ENCODE measurements at places on chromosomes 6 and 20.

DNA sequence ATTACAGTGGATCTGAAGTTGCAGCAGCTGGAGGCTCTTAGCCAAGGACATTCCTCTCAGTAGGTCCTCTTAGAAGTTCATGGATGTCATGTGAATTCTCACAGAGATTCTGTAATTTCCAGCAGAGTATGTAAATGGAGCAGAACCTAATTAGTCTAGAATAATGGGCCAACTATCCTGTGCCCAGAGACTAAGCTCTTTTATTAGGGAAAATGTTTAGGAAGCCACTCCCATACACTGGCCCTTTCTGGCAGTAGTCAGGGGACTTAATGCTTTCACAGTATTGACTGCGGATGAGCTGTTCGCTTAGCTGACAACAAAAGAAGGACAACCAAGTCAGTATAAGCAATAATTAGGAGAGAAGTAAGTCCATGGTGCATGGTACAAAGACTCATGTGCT is 43.8 kb upstream of the KIF16B start:
- no peak for DNase-seq

DNA sequence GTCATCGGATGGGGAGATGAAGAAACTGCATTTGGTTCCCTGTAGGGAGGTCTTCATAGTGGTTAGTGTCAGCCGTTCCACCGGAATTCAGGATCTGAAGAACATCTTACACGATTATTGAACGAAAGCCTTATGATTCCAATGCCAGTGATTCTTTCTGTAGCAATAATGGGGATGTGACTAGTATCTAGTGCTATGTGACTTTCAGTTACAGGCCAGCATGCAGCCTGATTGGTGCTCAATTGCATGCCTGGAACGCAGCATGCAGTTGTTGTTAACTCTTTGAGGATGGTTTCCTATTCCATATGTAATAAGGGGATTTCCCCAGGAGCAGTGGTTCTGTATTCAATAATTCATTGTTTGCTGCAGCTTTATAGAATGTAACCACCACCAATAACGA is 71.6 kb upstream of the SLC22A1 start:
- DNase-seq = peak; percentile 19

GRCh38 chr20:12012241-12013222 is 94.8 kb downstream of the BTBD3 start:
- peak; percentile 51 for DNase-seq

GRCh38 chr20:43894491-43894890 is 20.2 kb upstream of the TOX2 start:
- DNase-seq = no peak

- no peak for DNase-seq
Observed at GRCh38 chr6:165936660-165937059, 231.0 kb downstream of the TBXT start.

DNA sequence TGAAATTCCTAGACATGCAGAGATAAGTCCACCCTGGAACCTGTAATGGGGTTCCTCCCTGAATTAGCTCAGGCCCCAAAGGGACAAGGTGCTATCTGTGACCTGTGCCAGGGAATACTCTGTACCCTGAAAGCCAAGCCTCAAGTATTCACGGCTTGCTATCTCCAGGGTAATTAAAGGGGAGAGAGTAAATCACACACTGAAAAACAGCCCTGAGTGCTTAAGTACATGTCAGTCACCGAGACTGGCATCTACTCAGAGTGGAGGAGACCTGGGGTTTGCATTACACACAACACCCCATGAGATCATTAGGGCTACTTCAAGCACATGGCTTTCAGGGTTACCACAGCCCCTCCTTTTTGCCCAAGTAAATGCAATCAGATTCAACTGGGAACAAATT is 188.1 kb downstream of the CD83 start:
- DNase-seq = no peak

GRCh38 chr6:64224819-64225218 is 589.2 kb downstream of the PHF3 start:
- no peak for DNase-seq

DNA sequence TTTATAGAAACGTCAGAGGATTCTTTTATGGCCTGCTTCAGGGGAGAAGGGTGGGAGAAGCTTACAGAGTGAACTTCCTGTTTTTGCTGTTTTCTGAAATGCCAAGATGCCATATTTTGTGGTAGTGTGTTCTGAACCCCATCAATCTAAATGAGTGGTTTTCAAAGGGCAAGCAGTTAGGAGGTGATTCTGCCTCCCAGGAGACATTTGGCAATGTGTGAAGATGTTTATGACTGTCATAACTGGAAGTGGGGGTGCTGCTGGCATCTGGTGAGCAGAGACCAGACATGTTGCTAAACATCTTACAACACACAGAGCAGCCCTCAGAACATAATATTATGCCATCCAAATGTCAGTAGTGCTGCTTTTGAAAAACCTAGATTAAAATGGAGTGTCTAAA is 6.0 kb upstream of the PRL start:
- DNase-seq = peak; percentile 20

DNA sequence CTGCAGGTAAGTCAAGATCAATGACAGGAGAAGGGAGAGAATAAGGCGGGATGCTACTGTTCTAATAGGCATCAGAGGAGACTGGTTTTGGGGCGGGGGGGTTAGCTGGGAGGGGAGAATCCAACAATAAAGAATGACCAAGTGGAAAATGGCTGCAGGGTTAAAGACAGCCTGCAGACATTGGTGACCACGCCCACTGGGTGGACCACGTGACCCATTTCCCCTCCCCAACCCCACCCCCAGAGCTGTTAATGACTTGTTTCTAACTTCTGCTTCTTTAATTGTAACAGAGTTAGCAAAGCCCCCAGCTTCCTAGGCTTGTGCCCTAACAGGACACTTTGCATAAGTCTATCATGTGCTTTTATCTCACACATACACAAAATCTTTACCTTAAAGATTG is 344.5 kb downstream of the KIF16B start:
- DNase-seq = no peak

DNA sequence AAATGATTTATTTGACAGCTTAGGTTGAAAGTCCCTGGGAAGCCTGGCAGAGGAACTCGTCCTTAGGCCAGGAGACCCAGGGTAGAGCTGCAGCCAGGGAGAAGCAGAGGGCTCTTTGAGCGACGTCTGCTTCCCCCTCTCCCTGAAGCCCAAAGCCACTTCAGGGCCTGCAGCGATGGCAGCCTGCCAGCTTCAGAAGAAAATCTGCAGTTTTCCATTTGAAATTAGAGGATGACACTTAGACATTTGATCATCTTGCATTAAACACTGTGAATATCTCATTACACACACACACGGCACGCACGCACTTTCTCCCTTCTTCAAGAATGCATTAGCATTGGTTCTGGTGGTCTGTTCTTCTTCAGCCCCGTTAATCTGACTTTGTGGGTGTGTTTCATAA is 96.5 kb downstream of the PLEKHG1 start:
- no peak for DNase-seq

- DNase-seq = peak; percentile 37
Observed at GRCh38 chr6:44223319-44224028, at the start of gene SLC29A1. Gene SLC29A1, plus strand, starts transcription at chr6:44223595. Its CDS starts 3,719 bp downstream, at chr6:44227314.

- DNase-seq = no peak
Observed at GRCh38 chr6:145260484-145261175, 474.7 kb downstream of the EPM2A start.

DNA sequence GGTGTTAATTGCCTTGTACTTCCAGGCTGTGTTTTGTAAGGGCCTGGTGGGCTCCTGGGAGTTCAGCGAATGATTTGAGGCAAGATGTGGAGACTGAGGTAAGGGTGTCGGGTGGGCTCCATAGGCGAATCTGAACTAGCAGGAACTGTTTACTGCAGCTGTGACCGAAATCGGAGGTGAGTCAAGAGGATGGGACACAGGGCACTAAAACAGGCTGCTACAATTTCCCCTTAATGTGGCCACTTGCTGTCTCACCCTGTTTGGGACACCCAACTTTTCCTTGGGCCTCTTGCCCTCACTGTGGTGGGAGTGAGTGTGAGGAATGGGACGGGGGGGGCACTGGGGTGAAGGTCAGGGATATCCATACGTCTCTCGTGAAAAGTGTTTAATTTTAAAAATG is 53.9 kb upstream of the MCUR1 start:
- DNase-seq = no peak

DNA sequence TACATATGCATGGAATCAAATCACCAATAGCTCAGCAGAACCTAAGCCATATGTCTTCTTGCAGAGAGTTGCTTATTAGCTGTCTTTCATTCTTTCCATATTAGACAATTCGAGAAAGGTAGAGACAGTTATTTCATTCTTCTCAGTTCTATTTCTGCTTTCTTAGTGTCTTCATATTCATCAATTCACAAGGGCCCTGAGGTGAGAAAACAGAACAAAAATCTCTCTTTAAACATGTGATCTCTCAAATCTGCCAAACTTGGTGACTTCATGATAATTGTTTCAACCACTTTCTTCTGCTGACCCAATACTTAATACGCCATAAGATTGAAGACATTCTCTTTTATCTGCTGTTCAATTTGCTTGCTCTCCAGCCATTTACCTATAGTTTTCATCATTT is 229.7 kb upstream of the MARCKS start:
- DNase-seq = no peak

DNA sequence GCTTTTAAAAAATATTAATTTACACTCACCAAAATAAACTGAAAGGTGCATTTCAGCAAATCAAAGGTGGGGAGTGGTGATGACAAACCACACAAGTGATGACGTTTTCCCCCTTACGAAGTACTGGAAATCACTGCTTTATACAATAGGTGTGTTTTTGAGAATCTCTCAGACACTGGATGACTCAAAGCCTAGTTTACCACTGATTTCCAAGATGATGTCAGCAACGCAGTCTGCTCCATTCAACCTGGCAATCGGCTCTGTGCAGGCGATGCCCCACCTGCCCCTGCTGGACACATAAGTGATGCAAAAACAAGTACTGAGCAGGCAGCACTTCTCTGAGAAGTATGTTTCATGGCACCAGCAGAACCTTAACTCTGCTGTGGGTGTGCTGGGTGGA is 114.4 kb downstream of the SOD2 start:
- DNase-seq = no peak

DNA sequence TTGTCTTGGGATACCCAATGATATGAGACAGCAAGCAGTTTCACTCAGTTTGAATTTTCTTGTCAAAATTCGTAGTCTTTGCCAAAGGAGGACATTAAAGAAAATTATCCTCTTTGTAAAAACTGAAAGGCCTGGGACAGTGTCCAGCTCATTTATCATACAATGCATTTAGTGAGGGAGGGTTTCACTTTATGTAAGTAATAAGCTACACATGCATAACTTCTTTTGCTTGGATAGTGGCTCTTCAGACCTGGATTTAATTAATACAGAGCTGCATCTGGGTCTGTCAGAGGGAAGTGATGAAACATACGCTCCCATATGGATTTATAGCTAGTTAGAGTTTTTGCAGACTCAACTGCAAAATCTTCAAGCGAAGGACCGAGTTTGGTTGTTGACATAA is 175.6 kb downstream of the PHACTR1 start:
- no peak for DNase-seq

- DNase-seq = no peak
Observed at GRCh38 chr6:50978380-50979170, 159.9 kb downstream of the TFAP2B start.

DNA sequence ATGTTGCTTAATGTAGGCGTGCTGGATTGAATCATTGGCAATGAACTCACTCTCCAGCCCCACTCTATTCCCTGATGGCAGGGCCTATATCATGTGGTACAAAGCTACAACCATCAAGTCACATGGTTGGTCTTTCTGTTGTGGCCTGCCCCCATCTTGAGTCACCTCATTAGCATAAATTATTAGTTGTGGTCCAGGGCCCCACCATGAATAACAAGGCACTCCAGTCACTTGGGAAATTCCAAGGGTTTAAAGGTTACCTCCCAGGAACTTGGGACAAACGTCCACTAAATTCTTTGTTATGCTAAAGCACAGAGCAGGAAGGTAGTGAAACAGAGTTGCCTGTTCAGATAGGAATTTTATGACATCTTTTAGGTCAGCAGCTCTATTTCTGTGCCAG is 193.7 kb downstream of the SLC35F1 start:
- no peak for DNase-seq

DNA sequence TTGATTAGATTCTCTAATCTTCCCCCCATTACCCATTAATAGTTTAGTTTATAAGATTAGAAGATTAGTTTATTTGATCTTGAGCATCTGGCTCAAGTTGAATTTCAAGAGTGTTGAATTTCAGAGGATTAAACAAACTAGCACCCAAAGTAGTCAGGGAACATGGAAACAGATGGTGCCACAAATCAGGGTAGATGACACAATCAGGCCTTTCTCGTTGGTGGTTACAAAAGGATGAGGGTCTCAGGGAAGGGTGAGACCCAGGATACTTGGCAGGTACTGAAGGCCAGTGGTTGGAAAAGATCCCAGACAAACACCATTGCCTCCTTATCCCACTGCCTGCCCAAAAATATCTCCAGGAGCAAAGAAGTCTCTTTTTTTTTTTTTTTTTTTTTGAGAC is 29.5 kb upstream of the ADGRF1 start:
- no peak for DNase-seq

- DNase-seq = no peak
Observed at GRCh38 chr6:117568247-117568646, 34.1 kb downstream of the GOPC start.

DNA sequence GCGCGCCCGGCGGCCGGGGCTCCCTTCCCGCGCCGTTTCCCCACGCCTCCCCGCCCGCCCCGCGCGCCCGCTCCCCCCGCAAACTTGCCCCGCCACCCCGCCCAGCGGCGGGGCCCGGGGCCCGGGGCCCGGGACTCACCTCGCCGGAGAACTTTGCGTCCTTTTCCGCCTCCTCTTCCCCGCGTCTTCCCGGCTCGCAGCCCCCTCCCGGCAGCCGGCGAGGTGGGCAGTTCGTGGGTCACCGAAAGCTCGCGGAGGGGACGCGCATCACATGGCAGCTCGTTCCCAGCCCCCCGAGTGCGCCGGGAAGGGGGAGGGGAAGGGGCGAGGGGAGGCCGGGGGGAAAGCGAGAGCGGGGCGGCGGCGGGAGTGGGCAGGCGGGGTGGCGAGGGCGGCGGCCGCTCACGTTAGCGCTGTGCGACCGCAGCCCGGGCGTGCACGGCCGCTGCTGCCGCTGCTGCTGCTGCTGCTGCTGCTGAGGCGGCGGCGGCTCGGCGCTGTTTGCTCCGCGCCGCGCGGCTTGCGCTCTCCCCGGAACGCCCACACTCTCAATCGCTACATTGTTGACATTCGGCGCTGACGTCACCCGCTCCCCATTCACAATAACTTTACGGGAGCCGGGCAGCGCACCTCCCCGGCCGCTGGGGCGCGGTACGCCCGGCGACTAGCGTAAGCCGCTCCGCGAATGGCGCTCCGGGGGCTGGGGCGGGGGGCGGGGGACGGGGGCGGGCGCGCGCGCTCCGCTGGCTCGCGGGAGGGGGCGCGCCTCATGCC is at the start of gene BACH2:
BACH2 (minus strand) TSS at position 503 of the 774 bp plus-strand sequence. CDS start 287,999 bp downstream, outside the sequence.
- DNase-seq = peak; percentile 92

- peak; percentile 53 for DNase-seq
Observed at GRCh38 chr6:5541751-5542432, 280.6 kb downstream of the FARS2 start.

GRCh38 chr20:60759651-60760050 is 492.4 kb upstream of the CDH4 start:
- no peak for DNase-seq

GRCh38 chr6:15299430-15300131 is 53.7 kb downstream of the JARID2 start:
- peak; percentile 59 for DNase-seq

- DNase-seq = peak; percentile 18
Observed at GRCh38 chr6:4272996-4273395, 137.6 kb upstream of the ECI2 start.

Measured in iris pigment epithelial cell (primary cell).